ENCODE measurements at places on chromosomes 4 and X.
A peak's percentile ranks its signal among the peaks of the same experiment; 100 is the strongest.

- DNase-seq: no peak
Measured at GRCh38 chr4:6889101-6889735, 20.4 kb upstream of the TBC1D14 start.

- no peak for DNase-seq
Measured at GRCh38 chrX:41085512-41085877, 250 bp downstream of the USP9X start.

DNA sequence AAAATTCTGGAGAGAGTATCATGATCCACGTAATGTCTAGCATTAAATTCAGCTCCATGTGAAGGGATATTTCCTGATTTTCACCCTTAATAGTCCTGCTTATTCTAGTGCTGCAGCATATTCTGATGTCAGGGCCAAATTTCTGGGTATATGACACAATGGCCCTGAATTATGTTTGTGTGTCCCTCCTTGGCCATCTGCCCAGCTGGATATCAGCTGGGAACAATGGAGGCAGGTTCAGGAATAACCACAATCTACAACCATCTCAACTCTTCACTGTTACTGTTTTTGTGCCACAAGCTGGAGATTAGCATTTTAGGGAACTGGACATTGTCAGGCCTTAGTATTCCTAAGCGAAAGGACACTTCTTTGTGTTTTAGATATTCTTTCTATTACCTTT lies 3.5 kb downstream of the GLRB start:
- no peak for DNase-seq

GRCh38 chr4:13309751-13310150 lies 174.4 kb downstream of the RAB28 start:
- DNase-seq: no peak

GRCh38 chr4:126435491-126435890 lies 1120.7 kb downstream of the FAT4 start:
- no peak for DNase-seq

GRCh38 chr4:134470544-134470943 lies 269.0 kb upstream of the PABPC4L start:
- DNase-seq: no peak

DNA sequence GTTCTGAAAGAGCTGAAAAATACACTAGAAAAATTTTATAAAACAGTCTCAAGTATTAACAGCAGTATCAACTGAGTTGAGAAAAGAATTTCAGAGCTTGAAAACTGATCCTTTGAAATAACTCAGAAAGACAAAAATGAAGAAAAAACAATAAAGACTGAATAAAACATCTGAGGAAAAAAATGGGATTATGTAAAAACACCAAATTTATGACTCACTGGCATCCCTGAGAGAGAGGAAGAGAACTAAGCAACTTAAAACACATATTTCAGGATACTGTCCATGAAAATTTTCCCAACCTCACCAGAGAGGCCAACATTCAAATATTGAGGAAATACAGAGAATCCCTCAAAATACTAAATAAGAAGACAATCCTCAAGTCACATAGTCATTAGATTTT lies 22.9 kb downstream of the PABPC4L start:
- no peak for DNase-seq

DNA sequence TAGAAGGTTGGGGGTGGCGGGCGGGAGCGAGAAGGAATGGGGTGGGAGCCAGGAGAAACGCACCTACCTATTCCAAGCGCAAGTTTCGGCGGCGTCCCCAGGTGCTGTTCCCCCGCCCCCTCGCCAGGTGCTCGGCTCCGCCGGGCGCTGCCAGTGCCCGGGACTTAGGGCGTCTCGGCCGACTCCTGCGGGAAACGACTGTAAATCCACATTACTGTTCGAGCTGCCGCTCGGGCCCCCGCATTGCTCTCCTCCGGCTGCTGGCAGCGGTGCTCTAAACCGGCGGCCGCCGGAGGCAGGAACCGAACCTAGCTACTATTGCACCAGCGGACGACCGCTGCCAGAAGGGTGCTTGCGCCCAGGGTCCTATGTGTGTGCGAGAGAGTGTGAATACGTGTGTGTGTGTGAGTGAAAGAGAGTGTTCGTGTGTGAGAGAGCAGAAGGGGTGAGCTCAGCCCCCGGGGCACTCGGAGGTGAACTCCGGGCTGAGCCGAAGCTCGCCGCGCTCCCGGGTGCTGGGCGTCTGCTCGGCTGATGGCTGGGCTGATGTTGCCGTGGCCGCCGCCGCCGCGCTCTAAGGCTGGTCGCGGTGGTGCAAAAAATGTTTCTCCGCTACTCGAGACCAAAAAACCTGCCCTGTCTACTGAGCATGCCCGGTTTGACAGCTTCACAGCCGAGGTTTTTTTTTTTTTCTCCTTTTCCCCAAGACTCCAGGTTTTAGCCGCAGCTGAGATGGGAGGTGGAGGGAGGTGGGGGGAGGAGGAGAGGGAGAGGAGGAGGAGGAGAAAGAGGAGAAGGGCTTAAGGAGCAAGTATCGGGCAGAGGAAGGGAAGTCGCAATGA lies 115.7 kb upstream of the TEX13C start:
- DNase-seq: no peak

- DNase-seq: no peak
Measured at GRCh38 chr4:113452868-113453620, 308.5 kb downstream of the CAMK2D start.

DNA sequence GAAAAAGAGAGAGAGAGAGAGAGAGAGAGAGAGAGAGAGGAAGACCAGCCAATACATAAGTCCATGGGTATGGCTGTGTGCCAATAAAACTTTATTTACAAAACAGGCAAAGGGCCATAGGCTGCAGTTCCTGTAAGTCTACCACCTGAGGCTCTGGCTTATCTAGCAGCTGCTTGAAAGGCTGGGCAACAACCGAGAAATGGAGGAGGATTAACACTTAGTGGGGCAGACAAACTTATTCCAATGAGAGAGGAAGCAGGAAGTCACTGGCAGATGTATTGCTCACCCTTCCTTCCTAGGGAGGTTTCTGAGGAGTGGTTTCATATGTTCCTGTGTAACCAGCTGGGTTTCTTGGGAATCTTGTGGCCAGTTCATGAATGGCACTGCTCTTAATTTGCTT lies 4.7 kb upstream of the GPR143 start:
- no peak for DNase-seq

- peak; percentile 84 for DNase-seq
Measured at GRCh38 chr4:139554893-139555704, 920 bp downstream of the SETD7 start.

GRCh38 chrX:23742174-23742696 lies 841 bp downstream of the ACOT9 start:
- DNase-seq: peak; percentile 49

- no peak for DNase-seq
Measured at GRCh38 chr4:6693231-6694176, at the start of gene S100P. TSS of gene S100P (plus strand) at chr4:6693878. CDS start at chr4:6693933, 55 bp downstream.

- no peak for DNase-seq
Measured at GRCh38 chrX:68372665-68373064, 60.6 kb downstream of the OPHN1 start.

DNA sequence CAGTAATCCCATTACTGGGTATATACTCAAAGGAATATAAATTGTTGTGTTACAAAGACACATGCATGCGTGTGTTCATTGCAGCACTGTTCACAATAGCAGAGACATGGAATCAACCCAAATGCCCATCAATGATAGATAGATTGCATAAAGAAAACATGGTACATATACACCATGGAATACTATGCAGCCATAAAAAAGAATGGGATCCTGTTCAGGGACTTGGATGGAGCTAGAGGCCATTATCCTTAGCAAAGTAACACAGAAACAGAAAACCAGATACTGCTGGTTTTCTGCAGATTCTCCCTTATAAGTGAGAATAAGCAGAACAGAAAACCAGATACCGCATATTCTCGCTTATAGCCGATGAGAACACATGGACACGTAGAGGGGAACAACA lies 43.5 kb downstream of the FAM193A start:
- no peak for DNase-seq

DNA sequence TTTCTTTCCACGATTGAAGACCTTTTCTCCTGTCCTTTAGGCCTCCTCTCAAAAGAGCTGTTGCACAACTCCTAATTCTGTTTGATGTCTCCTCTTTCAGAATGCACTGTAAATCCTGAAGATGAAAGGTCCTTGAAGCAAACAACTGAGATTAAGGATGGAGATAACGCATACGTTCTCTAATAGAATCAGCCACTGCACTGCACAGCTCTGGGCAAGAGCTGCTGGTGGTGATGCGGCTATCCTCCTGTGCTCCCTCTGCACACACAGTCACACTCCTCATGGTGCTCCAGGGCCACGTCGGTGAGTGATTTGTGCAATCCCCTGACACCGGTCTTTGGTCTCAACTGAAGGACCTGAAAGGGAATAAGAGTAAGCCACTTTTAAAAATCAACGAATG lies 208.7 kb downstream of the PDGFC start:
- no peak for DNase-seq

DNA sequence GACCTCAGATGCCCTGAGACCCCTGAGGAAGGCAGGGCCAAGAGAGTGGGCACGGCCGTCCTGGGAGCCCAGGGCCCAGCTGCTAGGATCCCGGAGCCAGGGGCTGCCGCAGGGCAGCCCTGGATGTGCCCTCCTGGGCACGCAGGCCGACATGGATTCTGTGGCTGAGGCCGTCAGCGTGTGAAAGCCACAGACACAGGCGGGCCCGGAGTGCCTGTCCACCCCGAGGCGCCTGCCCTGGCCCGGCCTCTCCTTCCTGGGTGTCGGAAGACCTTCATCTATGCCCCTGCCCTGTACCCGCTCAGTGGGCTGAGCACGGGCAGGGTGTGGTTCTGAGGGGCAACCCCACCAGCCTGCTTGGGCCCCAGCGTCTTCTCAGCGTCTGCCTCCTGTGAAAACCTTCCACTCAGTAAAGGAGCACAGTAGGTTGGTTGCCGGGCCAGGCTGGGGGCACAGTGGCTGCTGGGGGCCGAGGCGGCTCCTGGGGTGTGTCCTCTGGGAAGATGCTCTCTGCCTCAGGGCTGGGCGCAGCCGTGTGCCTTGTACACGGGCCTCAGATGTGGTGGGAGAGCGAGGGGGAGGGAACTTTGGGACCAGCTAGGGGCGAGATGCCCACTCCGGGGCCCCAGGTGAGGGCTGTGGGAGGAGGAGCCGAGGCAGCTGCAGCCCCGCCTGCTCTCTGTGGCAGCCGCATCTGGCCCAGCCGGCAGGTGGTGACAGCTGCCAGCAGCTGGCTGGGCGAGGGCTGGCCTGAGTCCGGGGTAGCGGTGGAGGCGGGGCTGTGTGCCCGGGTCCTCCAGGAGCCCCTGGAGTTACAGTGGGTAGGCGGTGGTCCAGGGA lies 20.8 kb downstream of the FGFRL1 start:
- DNase-seq: no peak

- no peak for DNase-seq
Measured at GRCh38 chr4:124105212-124105611, 607.3 kb downstream of the ANKRD50 start.

DNA sequence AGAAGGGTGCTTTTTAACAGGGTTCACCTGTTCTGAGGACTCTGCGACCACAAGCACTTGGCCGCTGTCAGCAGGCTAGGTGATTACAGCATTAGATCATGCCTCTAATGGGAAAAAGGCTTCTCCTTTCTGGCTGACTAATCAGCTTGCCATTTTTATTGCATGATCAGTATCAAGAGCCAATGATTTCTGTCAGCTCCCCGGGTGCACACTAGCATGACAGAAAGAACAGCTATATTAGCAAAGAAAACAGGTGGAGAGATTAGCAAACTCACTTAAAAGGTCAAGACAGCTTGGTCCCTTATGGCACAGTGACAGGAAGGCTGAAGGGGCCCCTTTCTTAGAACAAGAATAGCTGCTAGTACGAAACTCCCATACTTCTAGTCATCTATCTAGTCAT lies 170.0 kb downstream of the SMIM20 start:
- peak; percentile 40 for DNase-seq

GRCh38 chr4:138087066-138087719 lies 155.0 kb downstream of the SLC7A11 start:
- no peak for DNase-seq

GRCh38 chrX:118727686-118728339 lies 407 bp downstream of the IL13RA1 start:
- DNase-seq: no peak

GRCh38 chr4:77819404-77819842 lies 255 bp upstream of the CNOT6L start:
- DNase-seq: no peak

DNA sequence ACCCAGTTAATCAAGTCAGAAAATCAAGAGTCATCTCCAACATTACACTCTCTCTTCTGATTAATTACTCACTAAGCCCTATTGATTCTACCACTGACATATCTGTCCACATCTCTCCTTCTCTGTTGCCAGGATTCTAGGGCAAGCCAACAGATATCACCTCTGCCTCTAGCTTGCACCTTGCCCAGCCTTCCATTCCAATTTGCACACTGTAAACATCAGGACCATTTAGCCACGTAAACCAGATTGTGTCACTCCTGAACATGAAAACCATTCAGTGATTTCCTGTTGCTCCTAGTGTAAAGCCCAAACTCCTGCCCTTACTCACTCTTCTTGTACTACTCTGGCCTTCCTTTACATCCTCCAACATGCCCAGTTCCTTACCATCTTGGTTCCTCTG lies 68.0 kb upstream of the PLS3 start:
- DNase-seq: no peak
